Activated T-helper 1 cell treated with Interleukin-2 at 50 U/mL for 16 hours (primary cell): ENCODE measurements at places on chromosomes 16 and 17.

DNA sequence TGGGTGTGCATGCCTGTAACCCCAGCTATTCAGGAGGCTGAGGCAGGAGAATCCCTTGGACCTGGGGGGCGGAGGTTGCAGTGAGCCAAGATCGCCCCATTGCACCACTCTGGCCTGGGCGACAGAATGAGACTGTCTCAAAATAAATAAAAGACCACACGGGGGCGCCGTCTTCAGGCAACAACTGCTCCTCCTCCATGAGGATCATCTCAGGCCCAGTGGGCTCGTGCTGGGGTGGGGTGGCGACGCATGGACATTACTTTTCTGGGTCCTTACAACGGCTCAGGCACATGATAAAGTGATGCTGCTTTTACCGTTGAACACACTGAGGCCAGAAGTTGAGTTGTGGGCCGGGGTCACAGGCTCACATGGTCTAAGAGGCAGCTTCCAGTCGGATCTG, 56.2 kb downstream of the PRMT7 start:
- peak; percentile 17 for DNase-seq

GRCh38 chr16:53369921-53370320, 64.3 kb upstream of the RBL2 start:
- DNase-seq: no peak

GRCh38 chr17:80107231-80108021, 6.0 kb downstream of the GAA start:
- no peak for DNase-seq

DNA sequence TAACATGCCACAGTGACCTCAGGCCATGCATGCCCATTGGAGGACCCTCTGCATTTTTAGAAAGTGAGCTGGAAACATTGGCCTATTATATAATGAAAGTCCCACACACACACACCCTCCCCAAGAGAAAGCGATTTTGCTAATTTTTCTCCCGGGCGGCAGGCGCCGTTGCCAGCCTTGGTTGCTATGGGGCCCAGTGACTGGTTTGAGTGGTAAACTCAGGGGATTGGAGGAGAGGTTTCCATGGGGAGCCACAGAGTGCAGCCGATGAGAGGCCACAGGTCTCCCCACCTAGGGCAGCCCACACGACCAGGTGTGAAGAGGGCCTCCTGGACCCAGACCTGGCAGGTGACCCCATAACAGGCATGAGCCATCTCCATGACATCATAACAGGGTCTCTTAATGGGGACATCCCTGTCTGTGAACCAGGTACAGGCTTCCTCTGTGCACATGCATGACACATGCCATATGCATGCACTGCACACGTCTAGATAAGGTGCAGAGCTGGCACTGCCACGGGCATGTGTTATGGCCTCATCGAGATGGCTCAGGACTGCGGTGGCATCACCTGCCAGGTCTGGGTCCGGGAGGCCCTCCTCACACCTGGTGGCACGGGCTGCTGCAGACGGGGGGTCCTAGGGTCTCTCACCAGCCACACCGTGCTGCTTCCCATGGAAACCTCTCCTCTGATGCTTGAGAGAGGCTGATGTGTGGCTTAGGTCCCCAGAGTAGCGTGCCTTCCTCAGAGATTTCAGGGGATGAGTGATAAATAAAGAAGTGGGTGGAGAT, 144.1 kb downstream of the RBFOX3 start:
- DNase-seq: no peak

GRCh38 chr17:33233811-33234177, 59.3 kb downstream of the ASIC2 start:
- no peak for DNase-seq

GRCh38 chr16:4087990-4088577, 28.2 kb downstream of the ADCY9 start:
- no peak for DNase-seq

DNA sequence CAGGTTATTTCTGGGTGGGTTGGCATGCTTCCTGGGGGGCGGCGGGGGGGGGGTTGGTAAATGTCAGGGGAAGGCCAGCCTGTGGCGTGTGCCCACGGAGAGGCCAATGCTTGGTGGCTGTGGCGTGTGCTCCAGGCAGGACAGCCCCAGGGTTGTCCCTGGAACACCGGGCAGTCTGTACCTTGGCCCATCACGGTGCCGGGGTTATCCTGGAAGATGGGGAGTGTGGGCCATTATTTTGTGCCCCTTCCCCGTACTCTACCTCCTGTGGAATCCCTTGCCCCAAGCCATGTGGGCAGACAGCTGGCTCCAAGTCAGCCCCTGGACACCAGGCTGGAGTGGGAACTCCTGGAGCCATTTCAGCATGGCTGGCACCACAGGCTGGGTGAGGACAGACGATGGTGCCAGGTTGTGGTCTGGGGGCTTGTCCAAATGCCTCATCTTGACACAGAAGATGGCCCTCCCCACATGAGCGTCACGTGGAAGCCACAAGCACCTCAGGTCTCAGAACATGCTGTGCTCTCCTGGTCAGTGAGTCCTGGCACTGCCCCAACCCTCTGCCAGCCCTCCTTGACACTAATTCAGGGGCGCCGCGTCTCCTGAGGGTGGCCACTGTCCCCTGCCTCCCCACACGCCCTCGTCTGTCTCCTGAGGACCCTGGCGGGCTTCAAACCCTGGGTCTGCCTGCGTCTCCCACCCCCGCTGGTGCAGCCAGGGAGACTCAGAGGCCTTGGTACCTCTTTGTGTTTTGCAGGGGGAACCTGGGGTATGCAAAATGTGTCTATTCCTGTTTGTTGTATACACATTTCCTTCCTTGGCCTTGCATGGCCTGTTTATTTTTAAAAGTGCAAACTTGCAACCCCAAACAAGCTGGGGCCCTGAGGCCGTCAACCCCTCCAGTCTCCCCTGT, 4.3 kb downstream of the SLC16A3 start:
- DNase-seq: no peak

- no peak for DNase-seq
These were observed 610.7 kb downstream of the TMEM114 start for GRCh38 chr16:7979448-7980132.

DNA sequence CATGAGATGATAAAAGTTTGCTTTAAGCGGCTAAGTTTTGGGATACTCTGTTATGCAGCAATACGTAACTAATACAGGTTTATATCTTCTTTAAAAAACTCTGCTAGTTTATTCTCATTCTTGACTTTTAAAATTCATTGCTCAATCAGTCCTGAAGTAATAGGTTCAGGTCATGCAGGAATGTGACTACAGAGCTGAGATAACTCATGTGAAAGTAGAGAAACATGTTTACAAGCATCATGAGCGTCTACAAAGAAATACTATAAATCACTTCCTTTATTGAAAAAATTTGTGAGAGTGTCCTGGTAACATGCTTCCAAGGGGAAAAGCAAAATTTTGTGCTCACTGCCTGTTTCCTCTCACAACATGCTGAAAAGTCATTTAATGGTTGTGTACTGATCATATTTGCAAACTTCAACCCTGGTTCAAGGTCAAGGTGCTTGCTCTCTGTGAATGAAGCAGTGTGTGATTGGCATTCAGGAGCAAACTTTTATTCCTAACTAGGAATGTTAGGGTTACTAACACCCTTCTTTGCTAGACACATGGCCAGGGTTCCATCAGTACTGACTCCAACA, 12.5 kb upstream of the TMIGD1 start:
- no peak for DNase-seq

DNA sequence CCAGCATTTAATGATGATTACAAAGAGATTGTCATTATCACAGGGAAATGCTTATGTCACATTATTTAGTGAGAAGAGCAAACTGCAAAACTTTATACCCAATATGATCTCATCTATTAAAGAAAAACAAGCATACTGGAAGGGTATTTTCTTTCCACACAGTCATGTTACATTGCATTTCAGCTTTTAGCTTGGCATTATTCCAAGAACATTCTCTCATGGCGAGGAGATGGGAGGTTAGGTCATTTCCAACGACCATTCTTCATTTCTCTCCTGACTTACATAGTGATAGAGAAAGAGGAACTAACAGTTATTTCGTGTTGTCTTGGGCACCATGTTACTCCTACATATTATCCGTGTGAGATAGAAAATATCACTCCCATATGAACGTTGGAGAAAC, 309.4 kb upstream of the XYLT1 start:
- DNase-seq: no peak

- no peak for DNase-seq
These were observed 14.0 kb upstream of the OR1E2 start for GRCh38 chr17:3447625-3448024.

GRCh38 chr17:44345454-44346026, 438 bp downstream of the GRN start:
- DNase-seq: no peak

GRCh38 chr17:923633-924032, 55.9 kb downstream of the NXN start:
- DNase-seq: no peak
